ENCODE measurements at places on chromosomes 4 and X.

- no peak for DNase-seq
Observed at GRCh38 chr4:479972-480371, 19.0 kb downstream of the ZNF721 start.

- no peak for DNase-seq
Observed at GRCh38 chr4:3365326-3365725, 72.5 kb downstream of the RGS12 start.

DNA sequence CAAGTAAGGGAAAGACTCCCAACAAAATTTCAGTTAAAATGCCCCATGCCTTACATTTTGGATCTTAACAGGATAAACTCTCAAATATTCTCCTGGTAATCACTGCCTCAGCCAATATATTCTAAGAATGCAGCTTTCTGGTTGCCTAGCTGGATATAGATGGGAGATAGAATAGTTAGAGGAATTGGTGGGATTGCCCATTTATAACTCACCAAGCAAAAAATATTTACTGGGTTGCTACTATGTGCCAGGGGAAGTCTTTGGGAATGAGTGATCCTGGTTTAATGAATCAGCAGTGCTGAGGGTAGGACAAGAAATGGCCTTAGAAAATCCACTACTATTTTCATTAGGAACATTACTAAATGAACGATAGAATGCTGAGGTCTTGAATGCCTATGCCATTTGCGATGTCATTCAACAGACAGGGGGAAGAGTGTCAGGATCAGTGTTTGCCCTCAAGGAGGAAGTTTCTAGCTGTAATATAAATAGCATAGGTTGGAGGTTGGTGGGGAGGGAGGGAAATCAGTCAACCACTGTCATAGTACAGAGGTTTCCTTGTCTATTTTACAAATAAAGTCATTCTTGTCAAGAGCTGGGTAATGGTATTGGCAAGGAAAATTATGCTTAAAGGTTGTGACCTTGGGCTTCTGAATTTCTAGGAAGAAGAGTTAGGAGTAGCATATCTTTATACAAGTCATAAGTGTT, 63.5 kb downstream of the ENOPH1 start:
- DNase-seq: no peak

GRCh38 chrX:31421441-31421840, 349.6 kb upstream of the FTHL17 start:
- no peak for DNase-seq

GRCh38 chr4:159334461-159334860, 231.6 kb downstream of the RAPGEF2 start:
- no peak for DNase-seq

- no peak for DNase-seq
Observed at GRCh38 chr4:186003746-186004145, 65.2 kb upstream of the TLR3 start.

DNA sequence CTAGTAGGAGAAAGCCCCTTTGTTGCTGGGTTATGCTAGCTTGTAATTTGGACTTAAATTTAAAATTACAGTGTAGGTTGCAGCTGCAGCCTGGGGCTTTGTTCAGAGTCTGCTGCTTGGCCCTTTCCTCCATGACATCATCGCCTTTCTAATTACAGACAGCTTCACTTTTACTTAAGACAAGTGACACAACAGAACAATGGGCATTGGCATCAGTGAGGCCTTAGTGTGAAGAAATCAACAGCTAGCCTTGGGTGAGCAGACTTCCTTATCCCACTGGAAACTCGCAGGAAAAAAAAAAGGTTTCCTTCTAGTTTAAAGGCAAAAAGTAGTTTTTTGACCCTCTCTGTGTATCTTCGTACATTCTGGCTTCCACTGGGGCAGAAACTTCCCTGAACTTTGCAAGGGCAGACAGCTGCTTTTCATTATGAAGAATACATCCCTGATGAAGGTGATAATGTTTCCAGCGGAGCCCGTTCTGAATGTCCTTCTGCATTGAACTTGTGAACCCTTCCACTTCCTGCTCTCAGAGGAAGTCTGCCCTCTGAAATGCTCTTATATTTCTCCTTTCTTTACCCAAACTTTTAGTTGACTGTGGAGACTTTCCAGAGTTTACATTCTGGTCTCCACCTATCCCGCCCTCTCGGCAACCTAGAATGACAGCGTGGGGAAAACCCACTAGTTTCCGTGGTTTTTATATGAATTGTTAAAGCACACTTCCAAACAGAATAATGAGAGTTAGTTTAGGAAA, 123.2 kb upstream of the FAM9C start:
- DNase-seq: no peak

DNA sequence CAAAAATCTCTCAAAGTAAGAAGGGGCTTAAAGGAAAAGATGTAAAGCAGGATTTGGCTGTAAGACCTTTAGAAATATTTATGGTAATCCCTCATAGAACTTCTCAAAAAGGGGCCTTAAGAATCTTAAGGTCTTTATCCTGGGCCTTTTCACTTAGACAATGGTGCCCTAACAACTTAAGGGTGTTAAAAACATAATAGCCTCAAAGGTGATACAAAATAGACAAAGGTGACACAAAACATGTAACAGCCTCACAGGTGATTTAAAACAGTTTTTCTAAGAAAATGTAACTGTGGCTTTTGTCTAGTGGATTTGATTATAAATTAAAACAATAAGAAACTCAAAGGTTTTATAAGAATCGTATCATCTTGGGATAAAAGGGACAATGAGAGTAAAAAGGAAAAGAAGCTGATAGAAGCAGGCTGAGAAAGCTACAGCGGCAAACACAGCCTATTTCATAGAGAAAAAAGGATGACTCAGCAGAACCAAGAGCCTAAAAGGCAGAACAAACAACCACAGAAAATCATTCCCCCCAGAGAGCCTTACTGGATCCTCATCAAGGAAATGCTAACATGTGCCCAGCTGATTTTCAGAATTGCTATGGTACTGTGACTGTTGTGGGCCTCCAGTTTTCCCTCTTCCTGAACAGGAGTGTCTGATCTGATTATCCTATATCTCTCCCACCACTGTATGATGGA, 164.3 kb downstream of the STPG2 start:
- DNase-seq: no peak

GRCh38 chr4:118947095-118947494, 58.4 kb downstream of the SYNPO2 start:
- no peak for DNase-seq

- DNase-seq: no peak
Observed at GRCh38 chr4:107252571-107252970, 216.5 kb upstream of the DKK2 start.

DNA sequence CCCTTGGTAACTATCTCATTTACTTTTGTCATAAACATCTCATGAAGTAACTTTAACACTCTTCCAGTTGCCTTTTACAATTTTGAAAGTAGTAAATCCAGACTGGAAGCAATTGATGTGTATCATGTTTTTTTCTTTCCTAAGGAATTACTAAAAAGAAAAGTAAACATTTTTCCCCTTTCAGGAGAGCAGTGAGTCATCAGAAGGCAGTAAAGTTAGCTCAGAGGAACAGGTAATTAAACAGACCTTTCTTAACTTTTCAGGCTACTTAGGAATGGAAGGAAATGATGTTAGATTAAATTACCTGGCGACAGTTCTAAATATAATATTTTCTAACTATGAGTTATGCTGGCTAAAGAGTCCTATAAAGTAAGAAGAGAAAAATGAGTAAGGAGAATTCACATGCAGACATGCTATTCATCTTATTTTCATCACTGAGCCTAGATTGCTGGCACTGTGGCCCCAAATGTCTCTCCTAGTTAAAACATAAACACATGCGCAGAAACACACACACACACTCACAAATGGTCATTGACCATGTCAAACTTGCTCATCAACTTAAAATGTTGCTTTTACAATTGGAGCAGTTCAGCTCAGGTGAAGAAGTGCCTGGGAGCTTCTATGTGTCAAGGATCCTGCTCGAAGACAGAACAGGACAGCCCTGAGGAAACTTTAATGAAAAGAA, 9.3 kb downstream of the DMP1 start:
- no peak for DNase-seq

DNA sequence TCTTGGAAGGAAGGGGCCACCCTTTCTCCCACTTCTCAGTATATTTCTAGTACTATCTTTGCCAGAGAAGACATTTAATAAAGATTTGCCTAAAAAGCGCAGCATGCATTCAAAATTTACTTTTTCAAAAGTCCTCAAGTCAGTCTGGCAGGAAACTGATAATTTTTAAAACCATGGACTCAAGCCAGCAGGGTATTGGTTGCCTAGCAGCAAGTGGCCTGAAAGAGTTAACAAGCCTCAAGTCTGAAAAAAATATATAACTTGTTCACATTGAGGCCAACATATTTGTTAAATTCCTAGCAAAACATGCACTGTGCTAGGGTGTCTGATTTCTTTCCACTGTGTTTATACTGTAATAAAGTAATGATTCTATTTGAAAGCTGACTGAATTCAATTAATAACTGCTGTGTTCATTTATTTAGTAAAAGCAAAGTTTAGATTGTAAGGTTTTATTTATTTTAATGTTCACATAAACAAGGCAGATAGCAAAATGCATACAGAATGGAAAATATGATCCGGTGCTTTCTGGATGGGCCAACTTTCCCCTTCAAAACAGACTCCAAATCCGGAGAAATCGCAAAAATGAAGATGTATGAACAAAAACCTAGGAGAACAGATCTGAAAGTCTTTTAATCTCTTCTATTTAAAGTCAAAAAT, 218.5 kb upstream of the FGF13 start:
- no peak for DNase-seq

DNA sequence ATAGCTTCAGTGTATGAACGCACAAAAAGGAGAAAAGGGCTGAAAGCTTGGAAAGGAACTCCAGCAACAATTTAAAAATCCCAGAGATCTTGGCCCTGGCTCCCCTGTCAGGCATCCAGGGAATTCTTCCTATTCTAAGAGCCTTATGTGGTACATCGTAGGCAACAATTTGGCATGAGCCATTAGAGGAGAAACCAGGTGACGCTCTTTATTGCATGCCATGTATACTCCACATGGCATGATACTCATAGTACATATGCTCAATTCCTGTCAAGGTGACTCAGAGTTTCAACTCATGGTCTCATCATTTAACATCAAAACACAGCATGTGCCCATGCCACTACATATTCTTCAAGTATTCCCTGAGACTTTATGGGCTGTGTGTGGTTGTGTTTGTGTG, 191.3 kb downstream of the OR13H1 start:
- no peak for DNase-seq

- no peak for DNase-seq
Observed at GRCh38 chr4:37757761-37758160, 68.7 kb upstream of the PGM2 start.

GRCh38 chrX:124035657-124036056, 74.2 kb downstream of the STAG2 start:
- no peak for DNase-seq

DNA sequence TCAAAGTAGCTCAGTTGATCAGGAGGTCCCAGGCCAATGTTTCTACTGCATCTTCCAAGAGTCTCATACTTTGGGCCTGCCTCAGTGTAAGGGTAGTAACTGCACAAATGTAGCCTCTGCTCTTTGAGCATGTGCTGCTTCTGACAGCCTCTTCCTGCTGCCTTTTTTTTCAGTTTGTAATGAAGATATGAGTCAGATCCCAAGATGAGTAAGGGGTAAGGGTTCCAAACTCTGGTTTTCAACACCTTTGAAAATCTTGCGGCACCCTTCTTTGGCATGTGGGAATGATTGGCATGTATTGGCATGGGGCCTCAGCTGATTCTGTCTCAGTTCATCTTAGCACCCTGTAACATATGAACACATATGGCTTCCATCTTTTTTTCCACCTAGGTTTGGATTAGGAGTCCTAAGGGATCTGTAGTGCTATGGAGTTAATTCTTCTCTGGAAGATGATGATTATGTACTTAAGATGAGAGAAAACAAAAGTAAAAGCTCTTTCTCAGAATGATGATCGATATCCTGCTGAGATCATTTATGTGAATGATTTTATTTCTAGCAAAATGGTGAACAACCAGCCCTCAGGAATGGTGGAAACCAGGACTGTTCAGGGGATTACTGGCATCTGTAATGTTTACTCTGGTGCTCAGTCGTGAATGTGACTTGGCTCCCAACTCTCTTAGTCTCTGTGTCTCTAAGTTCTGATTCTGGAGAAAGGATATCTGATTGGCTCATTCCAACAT, 118.7 kb upstream of the PRPS2 start:
- DNase-seq: no peak

GRCh38 chr4:6085028-6085690, 66.9 kb upstream of the C4orf50 start:
- DNase-seq: no peak

DNA sequence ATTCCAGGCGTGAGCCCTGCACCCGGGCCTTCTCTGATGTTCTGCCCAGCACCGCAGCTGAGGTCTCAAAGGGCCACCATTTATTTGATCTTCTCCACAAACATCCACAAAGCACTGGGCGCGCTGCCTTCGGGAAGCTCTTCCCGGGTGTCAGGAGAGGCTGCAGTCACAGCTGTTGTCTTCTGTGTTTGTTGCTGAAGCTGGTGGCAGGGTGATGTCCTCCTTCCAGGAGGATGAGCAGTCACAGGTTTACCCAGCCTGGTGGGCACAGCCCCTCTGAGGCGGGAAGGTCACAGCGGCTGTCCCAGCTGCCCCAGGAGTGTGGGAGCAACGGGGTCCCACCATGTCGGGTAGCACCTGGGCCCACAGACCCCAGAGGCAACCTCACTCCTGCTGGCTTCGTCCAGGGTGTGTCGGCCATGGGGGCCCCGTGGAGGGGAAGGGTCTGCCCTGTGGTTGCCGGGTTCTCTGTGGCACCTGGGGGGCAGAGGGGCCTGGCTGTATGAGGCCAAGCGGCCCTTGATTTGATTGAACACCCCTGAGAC, 27.6 kb downstream of the FGFRL1 start:
- no peak for DNase-seq

GRCh38 chr4:10552591-10553280, 95.5 kb upstream of the ZNF518B start:
- DNase-seq: no peak

- no peak for DNase-seq
Observed at GRCh38 chr4:173259310-173259709, 74.8 kb downstream of the HMGB2 start.

DNA sequence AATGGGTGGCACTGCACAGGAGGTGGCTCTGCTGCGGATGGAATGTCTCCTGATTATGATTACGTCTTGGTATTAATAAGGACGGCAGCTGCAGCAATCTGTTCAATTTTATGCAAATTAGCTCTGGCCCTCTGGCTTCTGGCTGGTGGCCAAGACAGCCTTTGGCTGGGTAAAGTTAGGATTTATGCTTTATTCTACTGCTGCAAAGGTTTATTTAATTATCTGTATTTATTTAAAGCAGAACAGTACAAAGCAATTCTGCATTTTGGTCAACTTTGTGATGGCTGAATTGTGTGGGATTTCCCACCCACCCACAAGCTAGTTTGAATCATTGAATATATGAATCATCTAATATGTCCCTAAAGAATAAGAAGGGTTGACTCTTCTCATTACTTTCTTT, 745.6 kb upstream of the FAM241A start:
- DNase-seq: no peak

DNA sequence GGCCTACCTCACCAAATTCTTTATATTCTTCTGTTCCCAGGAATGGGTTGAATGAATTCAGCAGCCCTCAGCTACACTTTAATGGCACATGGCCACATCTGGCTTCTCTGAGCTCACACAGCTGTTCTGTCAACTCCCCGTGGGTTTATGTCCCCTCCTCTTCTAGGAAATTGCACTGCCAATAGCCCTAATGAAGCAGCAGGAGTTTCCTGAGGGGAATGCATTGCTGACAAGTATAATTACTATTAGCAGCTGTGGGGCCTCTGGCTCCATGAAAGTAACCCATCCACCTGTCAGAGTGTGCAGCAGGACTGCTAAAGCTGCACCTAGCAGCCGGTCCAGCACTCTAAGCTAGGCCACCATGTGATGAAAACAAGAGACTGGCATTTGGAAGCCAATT, 50.3 kb downstream of the FTHL17 start:
- DNase-seq: no peak

GRCh38 chr4:121633653-121634052, 63.1 kb downstream of the ANXA5 start:
- DNase-seq: no peak

- no peak for DNase-seq
Observed at GRCh38 chr4:135739354-135739753, 1537.8 kb upstream of the PABPC4L start.

Data from nucleus accumbens (tissue), 56 donors.